Myometrial cell (primary cell): ENCODE measurements at places on chromosomes 11 and 22. TPM values are rescaled to one million over a fixed set of nuclear protein-coding genes. Genes with fewer than 3 reads are reported as not detected.

The TSPAN32 gene
- total RNA-seq = under 0.01 TPM in 1 of 2 replicates, not detected in the other

The SPI1 gene
- not detected in 2 replicates for total RNA-seq

The CARD10 gene
- total RNA-seq = 8.7 and 12.1 TPM in 2 replicates

The MGAT3 gene
- total RNA-seq = not detected in 2 replicates

The TRIM29 gene
- 6.3 TPM in 1 of 2 replicates, not detected in the other for total RNA-seq

The MUS81 gene
- total RNA-seq = 30.7 and 40.1 TPM in 2 replicates

The RGL4 gene
- total RNA-seq = not detected in 2 replicates

The NCR3LG1 gene
- total RNA-seq = 4.0 and 4.8 TPM in 2 replicates

The SYT13 gene
- total RNA-seq = not detected in 2 replicates

The C11orf86 gene
- total RNA-seq = not detected in 2 replicates

The RABL2B gene
- 11.9 and 19.6 TPM in 2 replicates for total RNA-seq

The USH1C gene
- not detected in 2 replicates for total RNA-seq

The P2RX6 gene
- 1.2 TPM in 1 of 2 replicates, not detected in the other for total RNA-seq

The NXPE1 gene
- not detected in 2 replicates for total RNA-seq

The CASP5 gene
- not detected in 2 replicates for total RNA-seq

The LYVE1 gene
- total RNA-seq = not detected in 2 replicates

The HNRNPUL2 gene
- 6.6 and 6.9 TPM in 2 replicates for total RNA-seq

The RAG2 gene
- total RNA-seq = not detected in 2 replicates
